Midbrain (tissue), 1 donor: ENCODE measurements at places on chromosomes 11 and 22.

GRCh38 chr11:96647621-96648020, 257.8 kb downstream of the JRKL start:
- no peak for DNase-seq

GRCh38 chr22:39565414-39565944, 5.1 kb upstream of the CACNA1I start:
- no peak for DNase-seq

DNA sequence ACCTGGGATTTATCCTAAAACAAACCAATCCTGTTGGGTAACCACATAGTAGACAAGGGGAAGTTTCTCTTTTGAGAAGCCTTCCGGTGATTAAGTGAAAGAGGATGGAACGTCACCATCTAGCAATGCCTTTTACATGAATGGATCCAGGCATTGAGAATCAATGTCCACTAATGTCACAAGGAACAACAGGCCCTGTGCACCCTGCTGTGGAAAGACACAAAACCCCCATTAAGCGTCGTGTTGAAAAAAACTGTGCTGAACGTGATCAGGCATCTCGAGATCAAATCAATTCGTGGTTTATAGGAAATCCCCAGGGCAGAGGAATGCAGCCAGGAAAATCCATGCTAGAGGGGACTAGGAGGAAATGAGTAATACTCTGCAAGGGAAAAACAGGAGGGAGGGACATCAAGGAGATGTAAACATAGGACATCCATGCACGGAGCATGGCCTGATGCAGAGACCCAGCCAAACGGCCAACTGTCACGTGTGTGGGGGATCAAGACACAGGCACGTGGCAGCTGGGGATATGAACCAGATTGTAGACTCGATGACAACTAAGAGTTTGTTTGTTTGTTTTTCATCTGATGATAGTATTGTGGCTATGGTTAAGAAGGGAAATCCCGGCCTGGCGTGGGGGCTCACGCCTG, 38.6 kb upstream of the CARS1 start:
- DNase-seq = no peak

GRCh38 chr11:92131289-92131865, 93.2 kb upstream of the FAT3 start:
- no peak for DNase-seq

DNA sequence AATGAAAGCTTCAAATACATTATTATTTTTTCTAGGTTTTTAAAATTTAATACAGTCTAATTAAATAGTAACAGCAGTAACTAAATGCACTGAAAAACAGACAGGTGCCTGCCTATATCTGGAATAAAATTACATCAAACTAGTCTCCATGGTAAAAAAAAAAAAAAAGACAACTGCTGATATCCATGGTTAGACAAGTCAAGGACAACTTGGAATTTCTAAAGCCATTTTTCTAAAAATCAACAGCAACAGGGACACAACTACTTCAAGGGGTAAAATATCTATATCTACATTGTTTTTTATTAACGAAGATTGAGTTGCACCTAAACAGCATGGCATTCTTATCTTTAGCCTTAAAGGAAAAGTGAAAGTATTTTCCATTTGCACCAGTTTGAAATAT, 74.7 kb upstream of the VPREB1 start:
- DNase-seq = no peak

DNA sequence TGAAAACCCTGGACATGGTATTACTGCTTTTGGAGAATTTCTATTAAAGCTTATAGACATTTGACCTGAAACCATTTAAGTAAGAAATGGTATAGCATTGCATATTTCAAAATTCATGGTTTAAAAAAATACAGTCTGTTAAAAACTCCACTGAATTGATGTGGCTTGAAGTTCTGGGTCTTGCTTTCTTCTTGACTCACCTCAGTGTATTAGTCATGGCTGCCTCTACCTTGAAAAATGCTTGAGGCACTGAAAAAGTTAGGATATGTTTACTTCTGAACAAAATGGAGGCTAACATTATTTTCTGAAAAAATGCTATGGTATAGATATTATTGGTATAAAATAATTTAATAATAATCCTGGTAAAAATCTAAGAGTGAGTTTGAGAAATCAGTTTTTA, 349.2 kb downstream of the AASDHPPT start:
- no peak for DNase-seq

GRCh38 chr11:111719379-111719778, 46.8 kb downstream of the PPP2R1B start:
- DNase-seq = no peak

DNA sequence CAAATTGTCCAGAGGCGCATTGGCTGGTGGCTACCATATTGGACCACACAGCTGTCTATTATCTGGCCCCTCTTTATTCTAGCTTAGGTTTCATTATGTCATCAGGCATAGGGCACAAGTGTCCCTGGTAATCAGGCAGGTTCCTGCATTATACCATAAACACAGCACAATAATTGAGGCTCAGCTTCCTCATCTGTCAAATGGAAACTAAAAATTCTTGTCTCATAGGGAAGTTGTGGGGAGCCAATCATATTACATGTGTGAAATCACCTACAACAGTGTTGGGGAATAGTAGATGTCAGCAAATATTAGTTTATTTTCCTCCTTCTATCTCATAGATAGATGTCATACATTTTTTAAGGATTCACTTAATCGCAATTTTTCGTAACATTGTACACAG, 231.0 kb upstream of the SORL1-AS1 start:
- no peak for DNase-seq

GRCh38 chr22:19853879-19854777, 546 bp downstream of the GNB1L start:
- DNase-seq = peak; percentile 4

DNA sequence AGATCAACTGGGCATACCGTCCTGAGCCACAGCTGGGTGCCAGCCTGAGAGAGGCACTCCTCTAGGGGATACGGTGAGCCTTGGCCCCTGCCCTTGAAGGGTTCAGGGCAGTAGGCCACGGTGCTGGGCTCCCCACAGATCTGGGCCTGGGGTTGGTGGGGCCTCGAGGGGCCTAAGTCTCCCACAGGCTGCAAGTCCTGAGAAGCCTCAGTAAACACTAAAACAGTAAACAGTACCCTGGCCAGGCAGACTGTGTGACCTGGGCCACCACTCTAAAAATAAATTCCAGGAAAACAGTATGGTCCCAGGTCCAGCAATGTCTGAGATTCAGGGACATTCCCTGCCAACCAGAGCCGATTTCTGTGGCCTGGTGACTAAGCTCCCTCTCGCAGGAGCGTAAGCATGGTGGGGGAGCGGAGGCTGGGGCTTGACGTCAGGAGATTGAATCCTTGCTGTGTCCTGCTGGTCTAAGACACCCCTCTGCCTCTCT, 2.3 kb upstream of the RHOD start:
- DNase-seq = no peak

- DNase-seq = peak; percentile 11
Measured at GRCh38 chr11:100769165-100769564, 82.1 kb downstream of the ARHGAP42 start.

GRCh38 chr11:28153586-28153985, 45.4 kb downstream of the METTL15 start:
- no peak for DNase-seq

- DNase-seq = no peak
Measured at GRCh38 chr11:13465909-13466371, 2.9 kb upstream of the BTBD10 start.

GRCh38 chr11:3855808-3856491, 486 bp downstream of the STIM1 start:
- no peak for DNase-seq

DNA sequence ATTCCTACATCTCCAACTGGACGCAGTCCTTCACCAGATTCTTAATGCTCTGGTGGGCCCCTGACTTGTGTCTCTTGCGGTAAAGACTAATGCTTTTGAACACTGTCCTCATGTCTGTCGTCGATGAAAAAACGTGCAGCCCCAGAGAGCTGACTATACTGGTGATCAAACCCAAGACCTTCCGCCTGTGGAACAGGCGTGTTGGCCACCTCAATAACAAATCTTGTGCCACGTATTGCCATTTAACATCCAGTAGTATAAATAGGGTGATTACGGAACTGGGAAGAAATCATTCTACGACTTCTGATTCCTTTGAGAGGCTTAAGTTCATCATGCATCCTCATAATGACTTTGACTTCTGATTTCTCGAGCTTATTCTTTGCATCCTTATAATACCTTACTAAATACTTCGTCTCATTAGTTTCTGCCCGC, 45.6 kb downstream of the OR4D9 start:
- no peak for DNase-seq

GRCh38 chr11:114208377-114208776, 87.8 kb upstream of the NNMT start:
- no peak for DNase-seq

GRCh38 chr22:50027639-50028537, 15.3 kb upstream of the IL17REL start:
- no peak for DNase-seq

DNA sequence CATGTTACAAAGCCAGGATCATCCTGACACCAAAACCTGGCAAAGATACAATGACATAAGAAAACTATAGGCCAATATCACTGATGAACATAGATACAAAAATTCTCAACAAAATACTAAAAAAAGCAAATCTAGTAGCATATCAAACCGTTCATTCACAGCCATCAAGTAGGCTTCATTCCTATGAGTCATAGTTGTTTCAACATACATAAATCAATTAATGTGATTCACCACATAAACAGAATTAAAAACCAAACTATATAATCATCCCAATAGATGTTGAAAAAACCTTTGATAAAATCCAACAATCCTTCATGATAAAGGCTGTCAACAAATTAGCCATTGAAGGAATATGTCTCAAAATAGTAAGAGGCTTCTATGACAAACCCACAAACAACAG, 1007.2 kb upstream of the RAG2 start:
- no peak for DNase-seq

DNA sequence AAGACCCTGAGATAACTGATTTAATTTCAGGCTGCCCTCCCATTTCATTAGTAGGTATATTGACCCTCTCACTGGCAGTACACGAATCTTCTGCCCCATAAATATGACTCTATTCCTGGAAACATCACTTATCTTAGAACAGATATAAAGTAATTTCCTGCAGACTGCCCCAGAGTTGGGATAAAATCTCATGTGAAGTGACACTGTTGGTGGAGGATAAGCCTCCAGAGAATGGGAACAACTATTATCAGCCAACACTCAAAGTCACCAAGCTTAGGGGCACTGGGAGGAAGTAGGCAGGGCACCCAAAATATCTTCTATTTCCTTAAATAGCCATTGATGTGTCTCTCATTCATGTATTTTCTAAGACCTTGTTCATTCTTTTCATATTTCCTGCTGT, 8.2 kb downstream of the OR51B5 start:
- DNase-seq = no peak

- DNase-seq = no peak
Measured at GRCh38 chr11:126284829-126285228, 1.9 kb downstream of the TIRAP start.

GRCh38 chr11:134022748-134023147, 46.1 kb upstream of the JAM3 start:
- DNase-seq = no peak

DNA sequence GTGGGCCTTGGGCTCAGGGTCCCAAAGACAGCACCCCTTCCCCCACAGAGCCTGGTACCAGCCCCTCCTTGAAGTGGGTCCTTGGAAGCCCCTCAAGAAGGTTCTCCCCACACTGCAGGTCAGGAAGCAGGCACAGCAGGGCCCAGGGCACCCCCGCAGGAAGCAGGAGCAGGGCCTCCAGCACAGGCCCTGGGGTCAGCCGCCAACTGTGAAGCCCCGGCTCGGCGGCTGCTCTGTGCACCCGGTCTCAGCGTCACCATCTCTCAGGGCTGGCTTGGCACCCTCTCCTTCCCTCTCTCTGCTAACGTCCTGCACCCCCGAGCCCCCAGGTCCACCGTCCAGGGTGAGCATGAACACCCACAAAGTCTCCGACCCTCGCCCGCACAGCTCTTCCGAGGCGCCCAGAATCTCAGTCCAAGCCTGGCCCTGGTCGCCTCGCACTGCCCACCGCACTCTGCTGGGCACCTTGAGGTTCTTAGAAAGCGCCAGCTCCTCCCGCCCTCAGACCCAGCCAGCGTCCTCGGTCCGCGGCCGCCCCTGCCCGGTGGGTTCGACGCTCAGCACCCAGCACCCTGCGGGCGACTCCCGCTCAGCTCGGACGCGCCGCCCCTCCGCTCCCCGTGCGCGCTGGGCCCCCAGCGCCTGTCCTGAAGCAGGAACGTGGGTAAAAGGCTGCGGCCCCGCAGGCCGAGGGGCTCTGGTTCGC, 1.4 kb upstream of the SIGIRR start:
- DNase-seq = no peak
